ENCODE measurements at places on chromosomes 4 and X.

GRCh38 chrX:102604327-102604726 lies 5.0 kb downstream of the ARMCX5 start:
- no peak for DNase-seq

GRCh38 chrX:22105231-22105630 lies 73.1 kb downstream of the PHEX start:
- DNase-seq = no peak

- DNase-seq = no peak
Observed at GRCh38 chr4:128728190-128728589, 81.3 kb upstream of the JADE1 start.

GRCh38 chrX:70279081-70279480 lies 2.9 kb upstream of the RAB41 start:
- DNase-seq = no peak

GRCh38 chrX:7891928-7892327 lies 35.3 kb downstream of the PNPLA4 start:
- no peak for DNase-seq

GRCh38 chrX:129653971-129654651 lies 645 bp downstream of the APLN start:
- DNase-seq = peak; percentile 21

- DNase-seq = no peak
Observed at GRCh38 chr4:149987330-149988086, 90.7 kb upstream of the DCLK2 start.

DNA sequence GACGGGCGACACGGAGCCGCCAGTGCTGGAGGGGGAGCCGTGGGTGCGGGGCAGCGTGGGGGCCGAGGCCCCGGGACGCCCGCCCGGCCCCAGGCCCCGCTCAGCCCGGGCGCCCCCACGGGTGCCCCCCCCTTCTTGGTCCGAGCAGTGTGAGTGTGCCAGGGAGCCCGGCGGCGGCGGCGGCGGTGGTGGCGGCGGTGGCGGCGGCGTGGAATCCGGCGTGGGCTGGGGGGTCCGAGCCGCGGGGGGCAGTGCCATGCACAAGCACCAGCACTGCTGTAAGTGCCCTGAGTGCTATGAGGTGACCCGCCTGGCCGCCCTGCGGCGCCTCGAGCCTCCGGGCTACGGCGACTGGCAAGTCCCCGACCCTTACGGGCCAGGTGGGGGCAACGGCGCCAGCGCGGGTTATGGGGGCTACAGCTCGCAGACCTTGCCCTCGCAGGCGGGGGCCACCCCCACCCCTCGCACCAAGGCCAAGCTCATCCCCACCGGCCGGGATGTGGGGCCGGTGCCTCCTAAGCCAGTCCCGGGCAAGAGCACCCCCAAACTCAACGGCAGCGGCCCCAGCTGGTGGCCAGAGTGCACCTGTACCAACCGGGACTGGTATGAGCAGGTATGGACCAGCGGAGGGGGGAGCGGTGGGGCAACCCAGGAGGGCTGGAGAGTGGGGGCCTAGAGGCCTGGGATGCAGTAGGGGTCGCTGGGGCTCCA lies 466 bp downstream of the DLG3 start:
- no peak for DNase-seq

- DNase-seq = no peak
Observed at GRCh38 chrX:132412208-132412607, 76.6 kb downstream of the MBNL3 start.

DNA sequence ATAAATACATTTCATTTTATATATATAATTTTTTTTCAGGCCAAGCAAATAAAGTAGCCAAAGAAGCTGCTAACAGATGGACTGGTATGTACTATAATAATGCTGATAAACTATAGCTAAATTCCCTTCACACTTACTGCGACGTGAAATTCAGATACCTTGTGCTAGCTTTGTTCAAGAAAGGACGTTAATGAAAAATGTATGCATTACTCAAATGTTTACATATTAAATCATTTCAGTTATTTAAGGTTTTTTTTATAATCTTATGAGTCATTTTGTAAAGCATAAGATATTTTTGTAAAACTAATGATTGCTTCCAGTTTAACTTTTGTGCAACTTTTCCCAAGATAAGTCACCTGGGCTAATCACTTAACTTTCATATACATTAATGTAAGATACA lies 57.2 kb upstream of the TMEM131L start:
- no peak for DNase-seq

DNA sequence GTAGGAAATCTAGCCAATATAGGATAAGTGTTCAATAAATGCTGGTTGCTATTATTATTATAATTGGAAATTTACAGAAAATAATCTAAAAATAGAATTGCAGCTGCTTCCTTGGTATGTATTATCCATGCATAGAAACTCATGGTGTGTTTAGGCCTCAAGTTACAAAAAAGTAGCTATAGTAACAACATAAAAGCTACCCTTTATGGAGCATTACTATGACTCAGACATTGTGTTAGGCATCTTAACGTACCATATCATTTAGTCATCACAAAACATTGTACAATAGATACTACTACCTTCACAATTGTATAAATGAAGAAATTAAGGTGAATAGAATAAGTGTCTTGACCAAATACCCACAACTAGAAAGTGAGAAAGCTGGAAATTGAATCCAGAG lies 126.9 kb upstream of the NRK start:
- DNase-seq = no peak

GRCh38 chr4:126755506-126755905 lies 877.3 kb upstream of the INTU start:
- DNase-seq = no peak

- DNase-seq = no peak
Observed at GRCh38 chr4:186258216-186258811, 7.7 kb upstream of the F11 start.

DNA sequence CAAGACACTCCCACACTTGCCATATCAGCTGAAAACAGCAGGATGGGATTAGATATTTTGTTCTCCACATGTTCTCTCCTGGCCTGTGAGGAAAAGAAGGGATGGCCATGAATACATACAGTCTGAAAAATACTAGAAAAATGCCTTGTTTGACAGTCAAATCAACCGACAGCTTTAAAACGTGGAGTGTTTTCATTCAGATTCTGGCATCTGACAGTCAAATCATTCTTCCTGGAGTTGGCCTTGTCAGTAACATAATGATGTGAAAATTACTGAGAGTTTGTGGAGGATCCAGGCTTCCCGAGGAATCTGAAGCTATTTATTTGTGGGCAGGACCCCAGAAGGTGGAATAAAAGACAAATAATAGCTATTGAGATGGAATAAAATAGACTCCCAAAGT lies 188.2 kb downstream of the LDB2 start:
- no peak for DNase-seq

DNA sequence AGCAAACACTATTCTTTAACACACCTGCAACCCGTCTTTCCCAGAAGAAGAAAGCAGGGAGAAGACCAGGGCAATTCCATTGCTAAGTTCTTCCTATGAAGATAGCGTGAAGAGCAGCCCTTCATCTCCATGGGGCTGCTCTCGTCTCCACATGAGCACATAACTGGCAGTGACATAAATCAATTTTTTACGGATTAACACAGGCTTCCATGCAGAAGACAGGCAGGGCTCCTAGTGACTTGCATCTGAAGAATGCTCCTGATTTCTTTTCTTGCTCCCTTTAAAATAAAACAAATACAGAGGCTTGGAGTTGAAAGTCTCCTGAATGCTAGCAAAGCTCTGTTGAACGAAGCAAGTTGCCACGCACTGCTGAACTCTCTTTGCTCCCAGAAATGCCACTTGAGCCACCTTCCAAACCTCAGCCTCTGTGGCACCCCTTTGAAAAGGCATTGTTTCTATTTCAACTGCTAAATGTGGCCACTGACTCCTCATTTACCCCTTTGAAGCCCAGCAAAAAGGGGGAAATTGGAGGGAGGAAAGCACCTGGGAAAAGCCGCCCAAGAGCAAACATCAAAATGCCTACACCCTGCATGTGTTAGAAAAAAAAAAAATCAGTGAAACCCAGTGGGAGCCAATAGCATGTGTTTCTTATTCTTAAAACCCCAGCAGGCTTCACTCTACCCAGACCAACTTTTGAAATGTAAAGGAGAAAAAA lies 383.7 kb downstream of the IDS start:
- no peak for DNase-seq

DNA sequence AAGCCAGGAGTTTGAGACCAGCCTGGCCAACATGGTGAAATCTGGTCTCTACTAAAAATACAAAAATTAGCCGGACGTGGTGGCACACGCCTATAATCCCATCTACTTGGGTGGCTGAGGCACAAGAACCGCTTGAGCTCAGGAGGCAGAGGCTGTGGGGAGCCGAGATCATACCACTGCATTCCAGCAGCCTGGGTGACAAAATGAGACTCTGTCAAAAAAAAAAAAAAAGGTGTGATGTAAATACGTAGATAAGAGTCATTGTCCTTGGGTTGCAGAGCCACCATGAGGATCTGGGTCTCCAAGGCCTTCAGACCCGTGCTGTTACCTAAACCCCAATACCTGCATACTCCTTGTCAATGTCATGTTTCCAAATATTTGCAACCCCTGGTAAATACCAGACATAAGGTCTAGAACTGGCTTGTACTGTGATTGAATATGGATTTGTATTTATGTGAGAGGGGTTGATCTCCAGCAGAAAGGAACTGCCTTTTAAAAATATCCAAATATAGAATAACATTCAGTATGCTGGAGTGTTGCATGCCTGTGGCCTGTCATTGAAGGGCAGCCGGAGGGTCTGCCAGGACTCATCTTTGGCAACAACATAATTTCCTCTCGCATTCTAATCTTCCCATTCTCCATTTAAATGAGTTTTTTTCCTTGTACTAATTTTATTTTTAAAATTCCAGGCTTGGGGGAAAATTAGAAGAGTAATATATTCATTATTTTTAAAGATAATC lies 40.4 kb downstream of the ATXN3L start:
- DNase-seq = no peak

GRCh38 chrX:150365990-150366911 lies 3.1 kb downstream of the MAMLD1 start:
- DNase-seq = peak; percentile 2

- no peak for DNase-seq
Observed at GRCh38 chrX:3006495-3006894, at the start of gene ARSH. Gene ARSH, plus strand, starts transcription at chrX:3006546. Its CDS starts 67 bp downstream, at chrX:3006613.

GRCh38 chrX:2974961-2975360 lies 31.4 kb upstream of the ARSH start:
- no peak for DNase-seq

- DNase-seq = no peak
Observed at GRCh38 chr4:82621251-82621650, 59.5 kb upstream of the TMEM150C start.

- DNase-seq = no peak
Observed at GRCh38 chr4:41332510-41333054, 75.9 kb downstream of the UCHL1 start.

- DNase-seq = no peak
Observed at GRCh38 chr4:11467931-11468330, 39.2 kb upstream of the HS3ST1 start.

DNA sequence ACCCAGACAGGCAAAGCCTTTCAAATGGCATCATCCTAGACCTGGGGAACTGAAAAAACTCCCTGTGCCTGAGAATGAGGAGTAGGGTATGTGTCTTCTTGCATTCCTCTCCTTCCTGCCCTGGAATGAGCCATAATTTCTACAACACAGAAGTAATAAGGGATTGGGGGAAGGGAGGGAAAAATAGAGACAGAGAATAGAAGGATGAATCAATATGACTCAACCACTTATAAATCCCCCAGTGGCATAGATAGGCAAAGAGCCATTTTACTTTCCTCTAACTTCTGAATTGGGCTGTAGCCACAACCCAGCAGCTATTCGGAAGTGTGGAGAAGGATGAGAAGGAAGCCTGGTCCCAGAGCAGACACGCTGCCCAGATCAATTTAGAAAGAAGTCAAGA lies 99.9 kb downstream of the NHS start:
- no peak for DNase-seq

DNA sequence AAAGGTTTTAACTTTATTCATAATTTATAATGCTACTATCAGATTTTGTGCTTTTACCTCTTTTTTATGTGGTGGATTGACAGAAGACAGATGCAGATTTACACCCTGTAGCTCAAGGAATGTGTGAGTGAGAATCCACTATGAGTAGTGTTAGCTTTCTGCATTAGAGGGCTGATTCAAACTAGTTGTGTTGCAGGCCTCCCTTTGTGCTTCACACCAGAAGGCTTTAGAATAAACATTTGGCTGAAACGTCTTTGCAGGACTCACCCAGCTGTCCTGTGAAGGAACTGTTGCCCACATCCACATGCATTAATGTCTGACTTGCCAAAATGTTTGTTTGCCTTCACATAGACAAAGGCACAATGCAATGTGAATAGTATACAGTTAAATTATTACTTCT lies 127.0 kb downstream of the PCDH7 start:
- no peak for DNase-seq

- no peak for DNase-seq
Observed at GRCh38 chr4:7858498-7858897, 81.2 kb downstream of the AFAP1 start.

- DNase-seq = no peak
Observed at GRCh38 chrX:9352243-9352642, 112.6 kb upstream of the TBL1X start.

DNA sequence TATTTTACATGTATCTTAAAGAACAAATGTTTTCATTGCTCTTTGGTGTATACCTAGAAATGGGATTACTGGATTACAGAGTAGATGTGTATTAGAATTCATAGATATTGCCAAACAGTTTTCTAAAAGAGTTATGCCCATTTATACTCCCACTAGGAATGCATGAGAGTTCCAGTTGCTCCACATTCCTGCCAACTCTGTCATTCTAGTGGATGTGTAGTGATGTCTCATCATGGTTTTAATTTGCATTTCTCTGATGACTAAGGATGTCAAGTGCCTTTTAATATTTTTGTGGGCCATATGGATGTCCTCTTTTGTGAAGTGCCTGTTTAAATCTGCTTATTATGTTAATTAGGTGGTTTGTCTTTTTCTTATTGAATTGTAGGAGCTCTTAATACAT lies 65.6 kb upstream of the BMP2K start:
- no peak for DNase-seq

GRCh38 chr4:48203819-48204218 lies 65.8 kb downstream of the TEC start:
- no peak for DNase-seq

- no peak for DNase-seq
Observed at GRCh38 chr4:19850909-19851308, 400.8 kb upstream of the SLIT2 start.

DNA sequence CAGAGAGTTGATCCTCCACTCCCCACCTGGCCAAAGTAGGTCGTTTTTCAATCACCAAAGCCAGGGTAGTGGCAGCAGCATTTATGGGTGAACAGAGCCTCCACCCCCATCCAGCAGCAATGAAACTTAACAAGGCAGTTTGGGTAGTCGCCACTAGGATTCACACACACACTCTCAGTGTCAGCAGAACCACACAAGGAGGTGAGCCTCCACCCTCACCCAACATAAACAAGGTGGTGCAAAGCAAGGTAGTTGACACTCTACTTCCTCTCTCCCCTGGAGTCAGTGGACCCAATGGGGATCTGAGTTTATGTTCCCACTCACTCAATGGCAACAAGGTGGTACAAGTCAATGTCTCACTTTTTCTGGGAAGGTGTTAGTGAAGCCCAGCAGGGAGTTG lies 50.4 kb upstream of the CCDC149 start:
- DNase-seq = no peak

GRCh38 chr4:153114771-153115321 lies 89.4 kb upstream of the TRIM2 start:
- DNase-seq = peak; percentile 46

GRCh38 chr4:173397604-173398003 lies 1.3 kb downstream of the SCRG1 start:
- DNase-seq = no peak

GRCh38 chr4:1809754-1810502 lies 16.8 kb downstream of the FGFR3 start:
- DNase-seq = peak; percentile 70

Measured in activated naive CD4-positive, alpha-beta T cell treated with Interleukin-2 at 50 U/mL for 16 hours (primary cell).